Effector CD8-positive, alpha-beta T cell (primary cell): ENCODE measurements at places on chromosomes 12 and 14.

- no peak for DNase-seq
These were observed 757 bp downstream of the SLC25A3 start for GRCh38 chr12:98594050-98594835.

DNA sequence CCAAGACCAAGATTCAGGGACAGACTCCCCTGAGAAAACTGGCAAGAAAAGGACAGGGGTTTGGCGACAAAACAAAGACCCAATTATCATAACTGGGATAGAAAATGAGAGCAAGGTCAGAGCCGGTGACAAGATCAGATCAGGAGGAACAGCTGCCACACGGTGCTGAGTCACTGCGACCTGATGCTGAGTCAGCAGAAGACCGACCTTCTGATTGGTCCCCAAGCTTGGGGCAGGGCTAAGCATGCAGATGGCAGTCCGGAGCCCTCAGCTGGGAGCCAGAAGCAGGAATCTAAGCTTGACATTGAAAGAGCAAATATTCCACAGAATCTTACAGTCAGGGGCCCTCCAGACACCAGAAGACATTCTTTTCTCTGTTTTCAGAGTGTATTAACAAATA, 19.1 kb upstream of the ARMH4 start:
- DNase-seq: no peak

- DNase-seq: no peak
These were observed 137.1 kb upstream of the VRK1 start for GRCh38 chr14:96660123-96660522.

DNA sequence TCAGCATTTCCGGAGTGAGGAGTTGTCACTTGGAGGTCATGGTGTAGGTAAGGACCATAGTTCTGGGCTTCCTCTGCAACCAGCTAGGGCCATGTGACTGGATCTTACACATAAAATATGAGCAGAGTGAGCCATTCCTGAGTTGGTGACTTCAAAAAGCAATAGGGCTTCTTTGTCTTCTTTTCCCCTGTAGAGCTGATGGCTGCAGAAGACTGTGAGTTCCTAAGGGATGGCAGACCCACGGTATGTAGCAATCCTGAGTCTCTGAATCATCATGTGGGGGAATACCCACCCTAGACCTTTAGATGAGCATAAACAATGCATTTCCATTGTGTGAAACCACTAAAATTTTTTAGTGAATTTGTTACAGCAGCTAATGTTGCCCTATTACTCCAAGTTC, 151.1 kb upstream of the TBX3 start:
- no peak for DNase-seq

DNA sequence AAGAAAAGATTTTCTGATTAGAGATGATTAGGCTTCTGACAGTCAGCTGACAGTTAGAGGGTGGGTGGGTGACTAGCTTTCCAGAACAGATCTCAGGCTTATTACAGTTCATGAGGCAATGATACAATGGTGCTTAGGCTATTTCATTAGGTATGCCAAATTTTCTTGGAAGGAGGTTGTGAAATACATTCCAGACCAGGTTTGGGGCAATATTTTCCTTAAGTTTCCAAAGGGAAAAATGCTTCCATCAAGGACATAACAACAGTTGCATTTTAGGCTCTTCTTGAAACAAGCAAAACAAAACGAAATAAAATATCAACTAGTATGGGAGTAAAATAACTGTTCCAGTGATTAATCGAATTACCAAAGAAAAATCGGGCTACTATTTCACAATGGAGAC, 59.3 kb upstream of the CNTN1 start:
- no peak for DNase-seq

GRCh38 chr14:96279564-96279963, 23.6 kb downstream of the BDKRB1 start:
- no peak for DNase-seq

GRCh38 chr14:96161636-96162035, 43.0 kb upstream of the BDKRB2 start:
- no peak for DNase-seq

- DNase-seq: no peak
These were observed 57.7 kb downstream of the MAX start for GRCh38 chr14:65044596-65044959.

GRCh38 chr12:64004641-64005040, 160.1 kb downstream of the SRGAP1 start:
- DNase-seq: no peak

GRCh38 chr14:29773990-29774389, 153.7 kb downstream of the PRKD1 start:
- DNase-seq: no peak

DNA sequence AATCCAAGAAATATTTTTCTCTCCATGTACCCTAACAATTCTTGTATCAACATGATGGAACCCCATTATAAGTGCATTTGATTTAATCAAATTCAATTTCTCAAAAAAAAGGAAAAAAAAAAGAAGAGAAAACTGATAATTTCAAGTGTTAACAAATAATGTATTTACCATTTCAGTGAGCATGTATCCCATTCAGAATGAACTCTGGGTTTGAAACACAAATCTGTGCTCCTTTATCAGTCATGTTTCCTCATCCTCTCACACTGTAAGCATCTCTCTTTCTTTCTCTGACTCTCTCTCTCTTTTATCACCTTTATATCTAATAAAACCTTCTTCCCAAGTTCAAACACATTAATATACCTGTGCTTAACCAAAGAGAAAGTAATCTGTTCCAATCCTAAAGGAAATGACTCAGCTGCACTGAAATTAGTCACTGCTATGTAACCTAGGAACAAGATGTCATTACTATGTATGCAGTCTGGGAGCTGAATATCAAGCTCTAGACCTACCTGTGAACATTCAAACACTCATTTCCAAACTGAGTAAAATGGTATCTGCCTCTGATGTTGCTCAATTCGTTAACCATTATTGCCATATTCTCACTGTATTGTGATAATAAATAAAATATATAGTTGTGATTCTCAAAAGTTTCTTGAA, 135.0 kb upstream of the LRIG3 start:
- DNase-seq: no peak

GRCh38 chr12:16670456-16671050, 64.6 kb upstream of the LMO3 start:
- DNase-seq: no peak

DNA sequence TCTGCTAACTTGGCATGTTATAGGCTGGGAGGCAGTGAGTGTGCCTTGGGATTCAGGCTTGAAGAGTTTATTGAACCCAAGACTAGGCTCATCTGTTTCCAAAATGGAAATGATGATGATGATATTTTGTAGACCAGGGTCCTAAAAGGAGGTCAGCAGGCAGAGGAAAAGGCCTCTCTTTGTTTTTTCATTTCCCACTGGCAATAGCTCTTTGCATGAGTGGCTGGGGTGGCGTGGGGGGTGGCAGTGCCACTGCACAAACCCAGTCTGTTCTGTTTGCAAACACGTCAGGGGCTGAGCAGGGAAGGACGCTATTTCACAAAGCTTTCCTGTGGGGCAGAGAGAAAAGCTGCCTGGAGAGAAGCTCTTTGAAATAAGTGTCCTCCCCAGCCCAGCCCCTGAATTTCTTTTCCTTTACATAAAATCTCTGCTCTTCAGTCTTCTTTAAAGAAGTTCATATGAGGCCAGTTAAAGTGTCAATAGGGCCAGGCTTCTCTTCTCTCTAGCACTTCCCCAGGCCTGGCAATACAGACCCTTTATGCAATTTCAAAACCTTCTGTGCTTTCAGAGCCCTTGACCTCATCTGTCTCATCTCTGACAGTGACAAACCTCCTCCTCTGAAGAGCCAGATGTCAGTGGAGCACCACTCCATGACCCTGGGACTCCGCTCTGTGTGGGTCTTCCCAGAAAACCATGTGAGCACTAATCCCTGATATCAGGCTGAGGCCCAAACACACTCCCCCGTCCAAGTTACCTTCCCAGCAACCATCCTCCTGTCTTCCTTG, 72.8 kb downstream of the ZNF664 start:
- no peak for DNase-seq

DNA sequence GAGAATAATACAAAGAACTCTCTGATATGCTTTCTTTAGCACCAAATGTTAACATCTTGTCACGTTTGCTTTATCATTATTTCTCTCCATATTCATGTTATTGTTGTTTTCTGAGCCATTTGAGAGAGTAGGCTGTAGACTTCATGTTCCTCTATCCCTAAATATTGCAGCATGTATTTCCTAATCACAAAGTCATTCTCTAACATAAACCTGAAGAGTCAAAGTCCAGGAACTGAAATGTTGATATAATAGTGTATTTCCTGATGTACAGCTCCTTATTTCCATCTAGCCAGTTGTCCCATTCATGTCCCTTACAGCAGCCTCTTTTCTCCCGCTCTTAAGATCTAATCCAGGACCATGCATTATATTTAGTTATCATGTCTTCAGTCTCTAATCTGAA, 72.8 kb downstream of the SPATS2 start:
- DNase-seq: no peak

- DNase-seq: no peak
These were observed 17.2 kb upstream of the CISTR start for GRCh38 chr12:53768976-53769375.

GRCh38 chr12:20368651-20369304, 441 bp downstream of the PDE3A start:
- no peak for DNase-seq

- no peak for DNase-seq
These were observed 4.9 kb downstream of the SVOP start for GRCh38 chr12:109016016-109016415.

DNA sequence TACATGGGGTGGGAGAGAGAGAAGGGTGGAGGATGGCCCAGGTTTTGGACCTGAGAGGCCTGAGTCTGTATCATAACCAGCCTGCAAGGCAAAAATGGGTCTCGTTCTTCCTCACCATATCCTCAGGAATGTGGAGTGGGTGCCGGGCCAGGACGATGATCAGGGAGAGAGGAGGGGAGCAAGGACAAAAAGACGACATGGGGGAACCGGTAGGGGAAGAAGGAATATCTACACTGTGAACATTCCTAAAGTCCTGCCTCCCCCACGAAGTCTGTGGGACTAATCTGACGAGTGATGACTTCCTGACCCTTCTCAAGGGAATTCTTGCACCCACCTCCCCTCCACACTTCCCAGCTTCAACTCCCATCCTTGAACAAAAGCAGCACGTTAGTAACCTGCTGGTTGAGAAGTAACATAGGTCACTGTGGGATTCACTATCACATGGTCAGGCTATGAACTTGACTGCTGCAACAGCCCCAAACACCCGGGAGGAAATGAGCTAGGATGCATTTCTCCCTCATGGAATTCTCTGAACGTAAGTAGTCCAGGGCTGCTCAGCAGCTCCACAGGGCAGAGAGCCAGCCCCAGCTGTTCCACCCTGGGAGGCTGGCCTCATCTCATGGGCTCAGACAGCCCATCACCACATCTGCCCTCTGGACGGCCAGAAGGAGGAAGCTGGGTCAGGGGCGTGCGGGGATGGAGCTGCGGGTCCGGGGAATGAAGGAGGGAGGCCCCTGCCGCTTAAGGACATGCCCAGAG, 36.8 kb upstream of the VWF start:
- DNase-seq: no peak

DNA sequence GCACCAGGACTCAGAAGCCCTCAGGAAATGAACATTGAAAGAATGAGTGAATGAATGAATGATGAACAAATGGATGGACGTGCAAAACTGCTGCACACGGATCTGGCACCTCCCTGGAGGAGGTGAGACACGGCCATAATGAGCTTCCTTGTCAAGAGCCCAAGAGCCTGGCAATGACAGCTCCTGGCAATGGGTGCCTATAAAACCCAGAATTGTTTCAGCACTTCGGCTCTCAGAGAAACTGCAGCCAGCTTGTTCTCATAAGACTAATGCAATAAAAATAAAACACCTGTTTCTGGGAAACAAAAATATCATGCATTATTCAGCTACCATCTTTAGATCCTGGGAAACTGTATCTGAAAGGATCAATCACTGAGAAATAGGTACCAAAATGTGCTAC, 200.5 kb upstream of the SFSWAP start:
- no peak for DNase-seq

GRCh38 chr12:42298887-42299286, 27.0 kb downstream of the ZCRB1 start:
- no peak for DNase-seq

DNA sequence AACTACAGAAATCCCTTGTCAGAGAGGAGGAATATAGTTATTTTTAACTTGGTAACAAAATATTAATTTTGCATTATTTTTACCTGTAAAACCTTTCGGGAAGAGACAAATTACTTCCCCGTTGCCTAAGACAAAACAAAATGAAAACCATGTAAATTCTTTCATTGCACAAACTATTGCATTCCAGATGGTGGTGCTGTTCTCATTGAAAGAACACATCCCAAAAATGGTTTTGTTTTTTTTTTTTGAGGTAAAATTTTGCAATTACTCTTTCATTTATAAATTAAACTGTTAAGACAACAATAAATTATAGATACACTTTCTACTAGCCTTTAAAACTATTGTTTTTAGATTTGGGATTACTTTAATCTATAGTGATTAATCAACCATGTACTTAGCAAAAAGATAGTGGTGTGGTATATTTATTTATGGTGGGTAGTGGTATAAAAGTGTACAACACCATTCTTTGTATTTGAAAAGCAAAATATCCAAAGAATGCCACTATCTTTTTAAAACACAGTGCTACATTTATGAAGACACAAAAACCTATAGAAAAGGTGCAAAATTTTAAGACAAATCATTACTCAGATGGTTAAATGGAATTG, 115.5 kb downstream of the SLC38A1 start:
- DNase-seq: no peak

- no peak for DNase-seq
These were observed 334.5 kb downstream of the CACNA1C start for GRCh38 chr12:2387103-2387834.

GRCh38 chr12:115835445-115835844, 442.0 kb downstream of the MED13L start:
- no peak for DNase-seq

DNA sequence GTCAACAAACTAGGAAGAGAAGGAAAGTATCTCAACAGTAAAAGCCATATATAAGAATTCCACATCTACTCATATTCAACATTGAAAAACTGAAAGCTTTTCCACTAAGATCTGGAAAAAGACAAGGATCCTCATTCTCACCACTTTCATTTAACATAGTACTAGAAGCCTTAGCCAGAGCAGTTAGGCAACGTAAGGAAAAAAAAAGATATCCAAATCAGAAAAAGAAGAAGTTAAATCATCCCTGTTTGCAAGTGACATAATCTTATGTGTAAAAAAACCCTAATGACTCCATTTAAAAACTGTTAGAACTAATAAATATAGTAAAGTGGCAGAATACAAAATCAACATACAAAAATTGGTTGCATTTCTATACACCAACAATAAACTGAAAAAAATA, 426.2 kb downstream of the BCAT1 start:
- DNase-seq: no peak

DNA sequence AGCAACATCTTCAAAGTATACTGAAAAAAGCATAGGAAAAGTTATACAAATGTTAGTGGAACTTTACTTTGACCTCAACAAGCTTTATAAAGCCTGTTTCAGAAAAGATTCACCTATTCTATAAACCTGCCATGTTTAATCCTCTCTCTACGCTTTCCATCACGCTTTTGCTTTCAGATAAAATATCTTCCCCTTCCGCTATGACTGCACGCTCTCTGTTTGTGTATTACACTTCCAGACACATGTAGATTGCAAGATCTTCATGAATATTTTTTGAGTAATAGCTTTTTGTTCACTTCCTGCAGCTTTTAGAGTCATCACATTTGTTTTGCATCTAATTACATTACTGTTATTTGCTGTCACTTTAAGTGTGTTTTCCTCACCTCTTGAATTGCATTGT, 271.4 kb downstream of the RASSF9 start:
- DNase-seq: no peak

- DNase-seq: no peak
These were observed 466.6 kb downstream of the EGLN3 start for GRCh38 chr14:33484264-33484663.
